Fibroblast of skin of back (primary cell): ENCODE measurements at places on chromosomes 7 and 10.
A peak's percentile ranks its signal among the peaks of the same experiment; 100 is the strongest.

GRCh38 chr7:102874166-102874829, 38.5 kb upstream of the LRRC17 start:
- peak; percentile 86 for DNase-seq

GRCh38 chr10:133151543-133151972, 8.5 kb upstream of the KNDC1 start:
- DNase-seq: no peak

- no peak for DNase-seq
Measured at GRCh38 chr10:59047957-59048618, 128.4 kb upstream of the PHYHIPL start.

DNA sequence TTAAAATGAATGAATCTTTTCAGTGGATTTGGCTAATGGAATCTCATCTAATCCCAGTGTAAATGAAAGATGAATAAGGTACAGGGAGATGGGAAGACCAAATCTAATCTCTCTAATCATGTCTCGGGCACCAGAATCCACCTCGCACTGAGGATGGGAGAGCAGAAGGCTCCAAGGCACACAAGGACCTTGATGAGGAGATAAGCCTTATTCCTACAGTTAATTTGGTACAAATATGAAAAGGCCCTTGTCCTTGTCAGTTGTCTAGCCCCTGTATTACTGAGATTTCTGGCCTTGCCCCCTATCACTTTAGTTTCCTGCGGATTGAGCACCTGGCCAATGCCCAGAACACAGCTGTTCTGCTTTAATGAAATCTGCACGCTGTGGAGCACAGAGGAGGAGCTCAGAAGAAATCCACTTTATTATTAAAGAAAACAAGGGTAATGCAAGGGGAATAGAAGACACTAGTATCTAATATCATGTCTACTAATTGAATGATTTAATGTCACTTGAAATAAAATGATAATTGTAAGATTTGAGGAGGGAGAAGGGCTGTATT, 321.4 kb upstream of the HGF start:
- DNase-seq: no peak

DNA sequence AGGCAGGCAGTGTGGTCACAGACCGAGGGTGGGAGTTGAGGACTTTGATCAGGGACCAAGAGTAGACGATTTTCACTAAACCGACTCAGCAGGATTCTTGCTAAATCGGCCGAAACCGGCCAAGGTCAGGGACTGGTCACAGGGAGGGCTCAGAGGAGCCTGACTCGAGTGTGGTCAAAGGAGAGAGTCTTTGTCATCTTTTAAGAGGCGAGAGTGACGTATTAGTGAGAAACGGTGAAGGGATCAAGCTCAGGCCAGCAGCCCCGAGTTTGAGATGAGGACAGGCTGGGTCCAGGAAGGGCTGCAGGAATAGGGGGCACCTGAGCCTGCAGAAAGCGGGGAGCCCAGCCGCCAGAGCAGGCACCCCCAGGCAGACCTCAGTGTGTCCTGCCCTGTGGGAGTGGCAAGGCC, 41.6 kb upstream of the FAM20C start:
- DNase-seq: no peak

GRCh38 chr7:36318116-36318515, 71.5 kb upstream of the ANLN start:
- no peak for DNase-seq

GRCh38 chr10:68172324-68172723, 59.6 kb downstream of the ATOH7 start:
- DNase-seq: no peak

- DNase-seq: no peak
Measured at GRCh38 chr7:53638517-53638916, 603.1 kb downstream of the POM121L12 start.

DNA sequence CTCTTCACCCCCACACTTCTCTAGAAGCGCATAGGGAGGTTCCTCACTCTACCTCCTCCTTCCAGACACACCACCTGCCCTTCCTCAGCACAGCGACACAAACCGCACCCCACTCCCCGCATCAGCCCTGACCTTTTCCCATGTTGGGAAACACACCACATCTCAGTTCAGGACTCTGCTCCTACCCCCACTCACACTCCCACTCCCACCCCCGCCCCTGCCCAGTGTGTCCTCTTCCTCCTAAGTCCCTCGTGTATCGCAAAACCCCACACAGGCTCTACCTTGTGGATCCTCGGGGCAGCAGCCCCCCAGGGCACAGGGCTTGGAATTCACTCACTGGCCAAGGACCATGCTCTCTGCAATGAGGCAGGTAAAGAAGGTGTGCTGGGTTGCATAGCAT, 4.2 kb upstream of the AOC1 start:
- no peak for DNase-seq

- DNase-seq: peak; percentile 47
Measured at GRCh38 chr7:28784171-28784902, 173.8 kb downstream of the TRIL start.

DNA sequence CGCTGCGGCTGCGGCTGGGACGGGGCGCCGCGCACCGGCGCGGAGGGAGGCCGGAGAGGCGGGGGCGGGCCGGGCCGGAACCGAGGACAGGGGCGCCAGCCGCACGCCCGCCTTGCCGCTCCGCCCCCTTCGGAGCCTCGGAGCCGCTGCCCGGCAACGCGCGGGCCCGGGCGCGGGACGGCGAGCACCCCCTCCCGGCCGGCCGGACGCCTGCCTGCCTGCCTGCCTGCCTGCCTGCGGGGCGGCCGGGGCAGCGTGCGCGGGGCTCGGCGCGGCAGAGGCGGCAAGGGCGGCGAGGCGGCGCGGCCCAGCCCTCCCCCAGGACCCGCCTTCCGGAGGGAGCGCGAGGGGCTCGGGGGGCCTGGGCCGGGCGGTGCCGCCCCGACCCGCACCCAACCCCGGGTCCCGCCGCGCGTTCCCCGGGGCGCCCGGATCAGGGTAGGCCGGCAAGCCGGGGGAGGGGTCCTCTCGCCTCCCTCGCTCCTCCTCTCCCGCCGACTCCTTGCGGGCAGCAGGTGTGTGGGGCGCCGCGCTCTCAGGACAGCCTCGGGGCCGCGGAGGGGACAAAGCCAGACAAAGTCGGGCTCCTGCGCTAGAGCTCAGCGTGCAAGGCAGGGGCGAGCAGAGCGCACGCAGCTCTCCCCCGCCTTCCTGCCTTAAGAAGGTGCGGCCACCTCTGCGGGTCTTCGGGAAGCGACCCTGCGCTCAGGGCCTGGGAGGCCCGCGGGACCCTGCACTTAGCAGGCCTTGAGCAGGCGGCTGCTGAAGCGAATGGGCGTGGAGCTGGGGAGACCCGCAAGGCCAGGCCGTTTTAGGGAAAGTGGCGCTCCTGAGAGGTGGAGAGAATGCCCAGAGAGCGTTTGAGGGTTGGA, at the start of gene KIAA1549:
Gene KIAA1549 (minus strand): TSS at position 58 of the 872 bp plus-strand sequence. CDS start 120 bp downstream, outside the sequence.
- peak; percentile 65 for DNase-seq

GRCh38 chr7:102395592-102395872, 631 bp upstream of the PRKRIP1 start:
- no peak for DNase-seq

DNA sequence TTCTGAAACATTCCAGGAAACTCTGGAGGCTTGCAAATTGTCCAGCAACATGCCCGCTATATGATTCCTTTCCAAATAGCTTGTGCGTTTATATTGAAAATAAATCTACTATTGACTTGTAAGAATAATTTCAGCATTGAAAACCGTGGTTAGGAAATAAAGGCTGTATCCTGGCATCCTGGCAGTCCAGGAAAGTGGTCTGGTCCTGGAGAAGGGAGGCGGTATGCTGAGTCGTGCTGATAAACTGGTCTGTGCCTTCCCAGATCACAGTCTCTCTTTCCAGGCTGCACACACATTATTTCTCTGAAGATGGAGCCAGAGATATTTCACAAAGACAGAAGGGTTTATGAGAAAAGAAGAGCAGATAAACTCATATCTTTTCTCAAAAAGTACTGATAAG, 350.1 kb upstream of the COBL start:
- no peak for DNase-seq

DNA sequence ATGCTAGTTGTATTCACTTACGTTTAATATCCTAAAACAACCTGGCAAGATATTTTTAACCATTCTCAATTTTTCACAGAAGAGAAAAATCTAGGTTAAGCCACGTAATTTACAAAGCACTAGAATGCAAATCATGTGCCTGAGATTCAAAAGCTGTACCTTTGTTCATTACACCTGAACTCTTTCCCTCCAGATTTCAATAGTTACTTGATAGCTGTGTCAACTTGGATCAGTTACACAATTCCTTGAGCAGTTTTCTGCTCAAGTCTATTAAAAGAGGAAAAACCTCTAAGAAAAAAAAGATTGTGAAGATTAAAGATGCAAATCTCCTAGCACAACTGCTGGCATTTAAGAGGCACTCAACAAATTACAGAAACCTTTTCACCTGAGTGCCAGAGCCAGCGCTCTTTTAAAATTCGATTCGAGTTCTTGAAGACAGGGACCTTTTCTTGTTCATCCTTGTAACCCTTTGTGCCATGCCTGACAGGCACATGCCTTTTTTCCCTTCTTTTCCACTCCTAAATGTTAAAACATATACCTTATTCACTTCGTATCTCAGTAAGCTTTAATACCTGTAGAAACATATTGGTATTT, 886 bp downstream of the NSUN6 start:
- DNase-seq: no peak
